ENCODE measurements at places on chromosomes 5 and 9. TPM values are rescaled to one million over a fixed set of nuclear protein-coding genes. Genes with fewer than 3 reads are reported as not detected.

Gene SIGMAR1
- 127 TPM for total RNA-seq

Gene FAM169A
- total RNA-seq: 7.1 TPM

- DNase-seq: no peak
Observed at GRCh38 chr9:35716230-35716629, 15.8 kb downstream of the TLN1 start.

Gene IL7R
- 10.6 TPM for total RNA-seq

Gene GNAQ
- 20.6 TPM for total RNA-seq

Gene PSIP1
- 39.4 TPM for total RNA-seq

Gene CMYA5
- total RNA-seq: 0.02 TPM

DNA sequence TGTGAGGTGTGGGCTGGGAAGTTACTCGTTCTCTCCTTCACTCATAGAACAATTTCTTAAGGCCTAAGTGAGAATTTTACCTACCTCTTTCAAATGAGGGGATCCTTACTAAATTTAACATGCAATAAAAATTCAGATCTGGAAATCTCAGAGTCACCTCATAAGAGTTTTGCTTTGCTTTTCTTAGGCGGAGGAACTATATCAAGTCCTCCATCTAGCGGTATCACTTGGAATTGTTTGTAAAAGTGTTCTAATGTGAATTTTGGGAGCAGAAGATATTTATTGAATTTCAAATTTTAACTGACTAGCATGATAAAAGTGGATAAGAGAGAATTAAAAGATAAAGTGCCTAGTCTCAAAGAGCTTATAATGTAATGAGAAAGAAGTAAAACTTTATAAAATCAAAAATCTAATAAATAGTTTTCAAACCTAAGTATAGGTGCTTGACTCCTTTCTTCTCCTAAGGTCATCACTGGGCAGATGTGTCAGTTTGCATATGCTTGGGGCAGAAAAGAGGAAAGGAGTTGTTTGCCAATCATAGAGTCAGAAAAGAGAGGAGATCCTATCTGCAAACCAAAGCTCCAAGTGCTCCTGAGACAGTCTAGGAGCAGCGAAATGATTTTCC, 145.7 kb upstream of the DAB2 start:
- DNase-seq: peak; percentile 48

GRCh38 chr9:85283421-85283820, 458.3 kb downstream of the AGTPBP1 start:
- DNase-seq: no peak

DNA sequence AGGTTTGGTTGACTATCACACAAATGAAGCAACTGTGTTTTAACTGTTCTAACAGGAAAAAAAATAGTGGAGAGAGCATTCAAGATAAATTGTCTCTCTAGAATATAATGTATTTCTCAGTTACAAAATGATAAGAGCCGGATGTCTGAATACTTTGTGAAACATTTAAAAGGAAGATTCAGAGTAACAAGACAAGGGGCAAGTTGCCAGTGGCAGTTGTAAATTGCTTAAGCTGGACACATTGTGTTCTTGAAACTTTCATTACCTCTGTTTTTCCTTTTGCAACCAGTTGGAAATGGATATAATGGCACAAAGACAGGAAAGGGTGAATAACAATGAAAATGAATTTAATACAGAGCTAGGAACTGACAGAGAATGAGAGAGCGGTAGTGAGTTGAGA, 15.2 kb upstream of the TBCA start:
- DNase-seq: no peak

DNA sequence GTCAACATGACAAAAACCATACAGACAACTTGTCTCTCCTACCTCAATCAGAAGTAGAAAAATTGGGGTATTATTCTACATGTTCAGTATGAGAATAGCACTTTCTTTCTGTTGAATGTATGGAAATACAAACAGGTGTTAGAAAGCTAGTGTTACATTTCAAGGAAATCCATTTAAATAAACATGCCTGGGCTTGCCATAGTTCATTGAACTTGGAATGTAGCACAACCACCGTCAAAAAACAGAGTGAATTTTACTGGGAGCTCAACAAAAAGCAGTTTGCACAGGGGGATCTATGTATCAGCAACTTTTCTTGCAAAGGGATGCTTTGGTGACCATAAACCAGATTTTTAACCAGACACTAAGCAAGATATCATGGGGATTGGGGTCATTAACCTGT, 307.9 kb upstream of the SMARCA2 start:
- no peak for DNase-seq

- no peak for DNase-seq
Observed at GRCh38 chr5:164375051-164375450, 869.6 kb downstream of the MAT2B start.

- DNase-seq: no peak
Observed at GRCh38 chr5:180646963-180647305, 2.5 kb downstream of the FLT4 start.

Gene ACSL6
- total RNA-seq: 0.46 TPM

Gene HSPA9
- 690 TPM for total RNA-seq

DNA sequence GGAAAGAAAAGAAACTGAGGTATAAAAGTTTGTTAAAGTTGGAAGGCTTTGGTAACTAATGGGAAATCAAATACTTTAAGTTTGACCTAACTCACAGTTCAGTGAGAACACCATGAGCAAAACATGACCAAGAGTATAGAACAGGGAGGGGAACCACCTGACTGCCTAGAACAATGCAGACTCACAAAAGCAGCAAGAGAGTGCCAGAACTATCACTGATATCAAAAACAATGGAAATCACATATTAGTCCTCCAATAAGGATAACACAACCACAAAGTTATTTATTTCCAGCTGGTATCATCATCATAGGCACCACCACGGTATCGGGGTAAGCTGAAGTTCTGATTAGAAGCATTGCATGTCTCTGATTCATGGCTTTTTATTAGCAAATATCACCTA, 77.5 kb downstream of the TRPM6 start:
- DNase-seq: no peak

Data from H4 (cell line).